MG63 (cell line): ENCODE measurements at places on chromosomes 2 and 18. TPM values are rescaled to one million over a fixed set of nuclear protein-coding genes. Genes with fewer than 3 reads are reported as not detected.

GRCh38 chr2:24546669-24547068, 55.6 kb downstream of the NCOA1 start:
- DNase-seq, result no peak

- no peak for DNase-seq
Observed at GRCh38 chr2:84847326-84848050, 33.4 kb downstream of the TRABD2A start.

DNA sequence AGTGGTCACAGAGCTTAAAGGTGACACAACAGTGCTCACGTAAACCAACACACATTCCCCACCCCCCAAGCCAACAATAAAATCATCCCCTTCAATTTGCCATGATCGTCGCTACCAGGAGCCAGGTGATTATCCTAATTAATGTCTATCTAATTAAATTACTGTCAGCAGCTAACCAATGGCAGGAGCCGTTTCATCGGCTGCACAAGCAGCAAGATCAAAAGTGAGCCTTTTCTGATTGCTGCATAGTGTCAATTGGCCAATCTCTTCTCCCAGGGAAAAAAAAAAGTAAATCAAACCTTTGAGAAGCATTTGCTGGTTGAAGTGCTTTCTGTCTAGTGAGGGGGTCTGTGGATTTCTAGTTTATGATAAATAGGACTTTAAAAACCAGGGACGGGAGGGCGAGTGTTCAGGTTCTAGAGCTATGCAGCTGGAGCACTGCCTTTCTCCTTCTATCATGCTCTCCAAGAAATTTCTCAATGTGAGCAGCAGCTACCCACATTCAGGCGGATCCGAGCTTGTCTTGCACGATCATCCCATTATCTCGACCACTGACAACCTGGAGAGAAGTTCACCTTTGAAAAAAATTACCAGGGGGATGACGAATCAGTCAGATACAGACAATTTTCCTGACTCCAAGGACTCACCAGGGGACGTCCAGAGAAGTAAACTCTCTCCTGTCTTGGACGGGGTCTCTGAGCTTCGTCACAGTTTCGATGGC, at the start of gene TBR1:
Gene TBR1, plus strand, starts transcription at position 311 of the 721 bp plus-strand sequence. Its CDS starts 114 bp downstream, at position 425.
- no peak for DNase-seq

PROKR1 gene
- not detected in 2 replicates for total RNA-seq

PXDN gene
- total RNA-seq, result 204 and 346 TPM in 2 replicates

GRHL1 gene
- 0.46 TPM in 1 of 2 replicates, not detected in the other for total RNA-seq

SCYGR4 gene
- total RNA-seq, result not detected in 2 replicates

GRCh38 chr2:36352701-36353100, 2.9 kb upstream of the CRIM1 start:
- peak; percentile 58 for DNase-seq

GRCh38 chr2:65129286-65129825, 550 bp downstream of the RAB1A start:
- peak; percentile 49 for DNase-seq

- DNase-seq, result no peak
Observed at GRCh38 chr2:110832740-110833139, 100.4 kb downstream of the ACOXL start.

- no peak for DNase-seq
Observed at GRCh38 chr2:136334967-136335366, 217.0 kb upstream of the CXCR4 start.

DNA sequence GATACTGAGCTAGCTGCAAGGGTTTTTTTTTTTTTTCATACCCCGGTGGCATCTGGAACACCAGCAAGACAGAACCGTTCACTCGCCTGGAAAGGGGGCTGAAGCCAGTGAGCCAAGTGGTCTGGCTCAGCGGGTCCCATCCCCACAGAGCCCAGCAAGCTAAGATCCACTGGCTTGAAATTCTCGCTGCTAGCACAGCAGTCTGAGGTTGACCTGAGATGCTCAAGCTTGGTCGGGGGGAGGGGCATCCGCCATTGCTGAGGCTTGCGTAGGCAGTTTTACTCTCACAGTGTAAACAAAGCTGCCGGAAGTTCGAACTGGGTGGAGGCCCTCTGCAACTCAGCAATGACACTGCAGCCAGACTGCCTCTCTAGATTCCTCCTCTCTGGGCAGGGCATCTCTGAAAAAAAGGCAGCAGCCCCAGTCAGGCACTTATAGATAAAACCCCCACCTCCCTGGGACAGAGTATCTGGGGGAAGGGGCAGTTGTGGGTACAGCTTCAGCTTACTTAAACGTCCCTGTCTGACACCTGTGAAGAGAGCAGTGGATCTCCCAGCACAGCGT, 5.1 kb upstream of the MIB1 start:
- DNase-seq, result no peak

DNA sequence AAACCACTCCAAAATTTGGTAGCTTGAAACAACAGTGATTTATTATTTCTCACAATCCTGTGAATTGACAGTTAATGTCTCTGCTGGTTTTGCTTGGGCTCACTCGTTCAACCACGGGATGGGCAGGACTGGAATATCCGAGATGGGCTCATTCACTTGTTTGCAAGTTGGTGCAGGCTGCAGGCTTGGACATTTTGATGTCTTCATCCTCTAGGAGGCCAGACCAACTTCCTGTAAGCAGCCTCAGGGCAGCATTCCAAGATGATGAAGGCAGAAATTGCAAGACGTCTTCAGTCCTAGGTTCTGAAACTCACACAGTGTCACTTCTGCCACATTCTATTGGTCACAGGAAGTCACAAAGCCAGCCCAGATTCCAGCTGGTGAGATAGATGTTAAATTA, 47.1 kb downstream of the GPR39 start:
- DNase-seq, result no peak

DNA sequence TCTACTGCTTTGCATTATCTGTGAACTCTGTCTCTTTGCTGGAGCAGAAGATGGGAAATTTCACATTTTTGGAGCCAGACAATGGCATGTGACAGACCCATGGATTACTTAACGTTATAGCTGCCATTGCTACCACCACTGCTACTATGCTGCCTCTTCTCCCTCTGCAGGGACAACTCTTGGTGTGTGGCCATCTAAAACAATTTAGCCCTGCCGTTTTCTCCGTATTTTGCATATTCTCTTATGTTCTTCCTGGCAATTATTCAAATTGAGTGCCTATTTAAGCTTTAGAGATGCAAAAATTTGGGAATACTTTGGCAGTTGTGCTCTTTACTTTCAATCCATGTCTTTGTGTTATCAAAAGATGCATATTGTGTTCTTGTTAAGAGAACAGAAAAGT, 386.8 kb downstream of the XIRP2 start:
- no peak for DNase-seq

GRCh38 chr2:208146006-208146405, at the start of gene CRYGB:
TSS of gene CRYGB (minus strand) at chr2:208146158. CDS start at chr2:208146120, 38 bp downstream.
- no peak for DNase-seq

DNA sequence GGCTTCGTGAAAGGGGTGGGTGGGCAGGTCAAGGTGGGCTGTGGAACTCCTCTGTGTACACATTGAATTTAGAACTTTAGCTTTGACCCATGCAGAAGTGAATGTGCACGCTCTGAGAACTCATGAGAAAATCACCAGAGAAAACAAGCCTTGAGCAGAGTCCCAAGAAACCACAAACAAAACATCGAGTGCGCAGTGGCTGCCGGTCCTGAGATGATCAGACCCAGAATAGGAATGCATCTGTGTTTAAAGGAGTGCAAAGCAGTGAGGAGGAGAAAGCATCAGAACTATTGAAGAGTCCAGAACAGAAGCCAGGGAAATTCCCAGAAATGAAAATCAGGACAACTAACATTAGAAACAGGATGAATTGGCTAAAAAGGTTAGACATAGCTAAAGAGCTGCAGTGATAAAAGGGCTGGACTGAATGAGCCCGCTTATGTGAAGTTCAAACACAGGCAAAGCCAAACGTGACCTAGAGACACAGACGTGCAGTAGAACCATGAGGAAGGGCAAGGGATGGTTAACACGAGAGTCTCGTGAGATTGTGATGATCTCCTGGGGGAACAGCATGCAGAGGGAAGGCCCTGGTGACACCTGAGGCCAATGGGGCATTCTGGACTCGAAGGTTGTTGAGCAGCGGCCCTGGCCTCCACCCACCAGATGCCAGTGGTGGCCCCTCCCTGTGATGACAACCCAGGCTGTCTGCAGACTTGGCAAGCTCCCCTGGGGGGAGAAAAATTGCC, 16.4 kb upstream of the TXNL4A start:
- DNase-seq, result no peak

MROH2A gene
- total RNA-seq, result not detected in 2 replicates

RASGRP3 gene
- 3.4 and 3.9 TPM in 2 replicates for total RNA-seq

GRCh38 chr2:234135750-234136221, 85.3 kb downstream of the SPP2 start:
- DNase-seq, result peak; percentile 55

DNA sequence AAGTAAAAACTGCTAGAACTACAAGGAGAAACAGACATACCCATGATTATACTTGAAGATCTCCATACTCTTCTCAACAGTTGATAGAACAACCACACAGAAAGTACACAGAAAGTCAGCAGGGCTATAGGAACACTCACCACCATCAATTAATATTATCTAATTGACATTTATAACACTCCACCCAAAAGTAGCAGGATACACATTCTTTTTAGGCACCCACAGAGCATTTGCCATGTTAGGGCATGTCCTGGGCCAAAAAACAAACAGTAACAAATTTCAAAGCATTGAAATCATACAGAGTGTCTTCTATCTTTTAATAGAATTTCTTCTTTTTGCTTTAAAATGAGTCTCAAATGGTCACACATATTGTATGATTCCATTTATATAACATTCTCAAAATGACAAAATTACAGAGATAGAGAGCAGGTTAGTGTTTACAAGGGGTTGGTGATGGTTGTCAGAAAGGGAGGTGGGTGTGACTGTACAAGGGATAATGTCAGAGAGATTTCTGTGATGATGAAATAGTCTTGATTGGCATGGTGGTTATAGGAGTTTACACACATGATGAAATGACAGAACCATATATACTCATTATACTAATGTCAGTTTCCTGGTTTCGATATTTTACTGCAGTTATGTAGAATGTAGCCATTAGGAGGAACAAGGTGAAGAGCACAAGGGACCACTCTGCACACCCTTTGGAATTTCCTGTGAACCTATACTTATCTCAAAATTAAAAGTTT, 82.8 kb downstream of the NCK2 start:
- DNase-seq, result no peak

SLC14A1 gene
- total RNA-seq, result 35.8 and 40.0 TPM in 2 replicates

LIMS1 gene
- total RNA-seq, result 42.1 and 49.2 TPM in 2 replicates

DNA sequence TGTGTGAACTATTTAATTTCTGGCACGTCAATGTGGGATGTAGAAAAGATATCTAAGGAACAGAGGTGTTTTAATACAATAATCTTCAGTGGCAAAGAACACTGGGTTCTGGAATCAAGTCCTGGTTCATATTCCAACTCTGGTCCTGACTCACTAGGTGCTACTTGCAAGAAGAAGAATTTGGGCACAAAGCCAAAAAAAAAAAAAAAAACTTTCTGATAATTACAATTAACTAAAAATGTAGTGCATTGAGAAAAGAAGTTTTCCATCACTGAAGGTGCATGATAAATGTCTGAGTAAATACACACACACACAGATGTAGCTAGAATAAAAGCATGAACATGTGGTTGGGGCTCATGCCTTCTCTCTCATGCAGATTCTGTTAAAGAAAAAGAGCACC, 424.4 kb upstream of the REG3G start:
- DNase-seq, result no peak

UPP2 gene
- not detected in 2 replicates for total RNA-seq

- no peak for DNase-seq
Observed at GRCh38 chr2:179751163-179751809, 110.1 kb downstream of the ZNF385B start.

DNA sequence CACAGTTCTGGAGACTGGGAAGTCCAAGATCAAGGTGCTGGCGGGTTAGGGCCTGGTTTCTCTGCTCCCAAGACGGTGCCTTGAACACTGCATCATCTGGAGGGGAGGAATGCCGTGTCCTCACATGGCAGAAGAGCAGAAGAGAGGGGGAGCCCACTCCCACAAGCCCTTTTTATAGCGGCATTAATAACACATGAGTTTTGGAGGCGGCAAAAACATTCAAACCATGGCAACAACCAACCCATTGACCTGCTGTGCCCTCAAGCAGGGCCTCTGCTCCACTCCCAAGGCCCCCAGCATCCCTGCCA, 62.0 kb downstream of the SMAD7 start:
- DNase-seq, result no peak

DNA sequence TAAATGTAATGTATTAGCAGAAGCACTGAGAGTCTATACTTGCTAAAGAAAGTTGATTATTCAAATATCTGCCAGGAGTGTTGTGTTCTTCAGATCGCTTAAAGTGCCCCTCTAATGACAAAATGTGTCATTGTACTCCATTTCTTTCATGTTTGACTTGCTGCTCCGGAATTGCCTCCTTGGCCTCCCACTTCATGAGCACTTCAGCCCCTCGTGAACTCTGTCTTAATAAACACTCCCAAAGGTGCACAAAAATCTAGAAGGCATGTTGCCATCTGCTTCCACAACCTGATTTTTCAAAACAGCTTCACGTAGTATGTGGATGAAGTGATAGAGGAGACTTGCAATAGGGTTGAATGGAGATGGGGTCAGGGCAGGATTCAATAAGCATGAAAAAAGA, 396.1 kb downstream of the TDRD15 start:
- DNase-seq, result no peak

DNA sequence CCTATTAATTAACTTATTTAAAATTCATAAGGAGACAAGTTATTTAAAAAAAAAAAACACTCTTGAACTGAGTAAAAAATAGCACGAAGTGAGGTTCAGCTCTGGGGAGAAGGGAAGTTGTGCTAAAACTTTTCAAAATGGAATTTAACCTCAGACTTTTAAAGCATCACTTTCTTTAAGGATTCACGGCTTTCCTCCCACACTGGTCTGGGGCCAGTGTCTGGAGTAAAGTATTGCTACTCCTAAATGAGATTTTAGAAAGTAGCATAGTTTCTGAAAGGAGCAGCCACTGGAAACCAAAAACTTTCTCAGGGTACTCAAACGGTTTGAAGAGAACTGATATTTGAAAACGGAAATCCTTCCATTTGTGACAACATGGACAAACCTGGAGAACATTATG, 97.7 kb upstream of the CYP1B1 start:
- DNase-seq, result no peak

- peak; percentile 78 for DNase-seq
Observed at GRCh38 chr18:62485684-62486083, 37.1 kb upstream of the ZCCHC2 start.

- peak; percentile 93 for DNase-seq
Observed at GRCh38 chr2:74440378-74441169, 1.2 kb downstream of the RTKN start.

GRCh38 chr2:161987311-161987710, 86.7 kb downstream of the DPP4 start:
- no peak for DNase-seq

- no peak for DNase-seq
Observed at GRCh38 chr2:88580088-88580487, 47.2 kb downstream of the EIF2AK3 start.

GRCh38 chr2:206415618-206416243, 27.6 kb upstream of the ADAM23 start:
- no peak for DNase-seq
